ENCODE measurements at places on chromosomes 16 and 17.

DNA sequence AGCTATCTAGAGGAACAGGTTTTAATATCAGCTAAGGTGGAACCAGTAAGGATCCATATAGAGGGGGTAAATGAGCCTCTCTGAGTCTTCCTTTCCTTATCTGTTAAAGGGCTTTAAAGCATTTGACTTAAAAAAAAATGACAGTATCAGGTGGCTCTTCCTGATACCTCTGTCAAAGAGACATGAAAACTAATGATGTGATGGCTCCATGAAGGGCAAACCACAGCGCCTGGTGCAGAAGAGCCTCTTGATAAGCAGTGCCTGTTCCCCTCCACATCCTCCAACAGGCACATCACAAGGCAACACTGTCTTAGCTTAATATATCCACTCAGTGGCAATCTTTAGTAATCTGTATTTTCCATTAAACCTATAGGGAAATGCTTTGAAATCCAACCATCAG lies 68.9 kb downstream of the USP31 start:
- no peak for DNase-seq

DNA sequence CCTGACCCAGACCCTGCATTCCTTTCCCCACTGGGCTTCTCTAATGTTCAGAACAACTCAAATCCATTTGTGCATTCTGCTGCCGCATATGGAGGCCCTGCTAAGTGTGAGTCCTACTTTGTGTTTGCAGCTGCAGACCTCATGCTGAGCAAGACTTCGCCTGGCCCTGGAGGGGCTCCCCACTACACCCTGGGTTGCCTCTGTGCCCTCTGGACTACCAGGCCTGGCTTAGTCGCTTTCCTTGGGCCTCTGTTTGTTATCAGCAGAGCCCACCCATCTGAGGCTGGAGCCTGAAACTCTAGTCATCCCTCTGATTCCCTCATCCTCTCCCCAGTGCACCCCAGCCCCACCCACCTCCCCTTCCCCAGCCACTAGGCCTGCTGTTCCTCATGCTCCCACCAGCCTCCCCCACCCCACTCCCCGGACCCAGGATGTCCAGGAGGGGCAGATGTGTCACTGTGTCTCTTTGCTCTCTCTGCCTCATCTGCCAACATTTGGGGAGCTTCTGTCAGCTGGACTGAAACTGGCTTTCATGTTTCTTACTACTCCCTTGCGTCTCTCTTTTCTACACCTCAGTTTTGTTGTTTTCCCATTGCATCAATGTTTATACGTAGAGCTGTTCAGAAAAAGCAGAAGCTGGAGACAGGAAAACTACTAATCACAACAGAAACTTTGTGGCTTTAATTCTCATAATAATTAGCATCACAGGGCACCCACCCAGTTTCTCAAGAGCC lies 17.9 kb upstream of the CD300E start:
- DNase-seq, result no peak

DNA sequence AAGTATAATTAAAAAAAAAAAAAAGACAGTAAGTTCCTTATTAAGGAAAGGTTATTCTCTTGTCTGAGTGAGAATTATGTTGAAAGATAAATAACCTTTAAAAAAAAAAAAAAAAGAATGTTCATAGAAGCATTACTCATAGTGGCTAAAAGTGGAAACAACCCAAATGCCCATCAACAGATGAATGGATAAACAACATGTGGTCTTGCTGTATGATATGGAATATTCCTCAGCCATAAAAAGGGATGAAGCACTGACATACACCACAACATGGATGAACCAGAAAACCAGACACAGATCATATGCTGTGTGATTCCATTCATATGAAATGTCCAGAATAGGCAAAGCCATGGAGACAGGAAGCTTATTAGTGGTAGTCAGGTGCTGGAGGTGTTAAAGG lies 9.2 kb upstream of the CCNF start:
- no peak for DNase-seq

- DNase-seq, result peak; percentile 4
Measured at GRCh38 chr16:3879887-3880564, 487 bp downstream of the CREBBP start.

DNA sequence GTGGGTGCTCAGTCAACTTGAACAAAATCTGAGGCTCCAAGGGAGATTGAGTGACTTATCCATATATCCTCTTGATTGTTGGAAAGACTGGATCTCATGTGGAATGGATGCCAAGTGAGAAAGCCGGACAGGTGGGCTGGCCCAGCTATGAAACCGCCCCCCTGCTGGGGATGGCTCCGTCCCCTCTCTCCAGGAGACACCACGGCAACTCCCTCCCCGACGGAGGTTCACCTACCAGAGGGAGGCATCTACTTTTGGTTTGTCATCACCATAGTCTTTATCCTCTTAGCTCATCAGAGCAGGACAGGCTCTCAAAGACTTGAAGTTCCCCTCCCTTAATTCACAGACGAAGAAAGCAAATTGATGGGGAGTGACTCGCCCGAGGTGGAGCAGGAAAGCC lies 1.8 kb upstream of the ALG1 start:
- DNase-seq, result no peak

GRCh38 chr17:81527591-81528383 lies at the start of gene FSCN2:
TSS of gene FSCN2 (plus strand) at chr17:81528377. CDS start at chr17:81528532, 155 bp downstream.
- no peak for DNase-seq

DNA sequence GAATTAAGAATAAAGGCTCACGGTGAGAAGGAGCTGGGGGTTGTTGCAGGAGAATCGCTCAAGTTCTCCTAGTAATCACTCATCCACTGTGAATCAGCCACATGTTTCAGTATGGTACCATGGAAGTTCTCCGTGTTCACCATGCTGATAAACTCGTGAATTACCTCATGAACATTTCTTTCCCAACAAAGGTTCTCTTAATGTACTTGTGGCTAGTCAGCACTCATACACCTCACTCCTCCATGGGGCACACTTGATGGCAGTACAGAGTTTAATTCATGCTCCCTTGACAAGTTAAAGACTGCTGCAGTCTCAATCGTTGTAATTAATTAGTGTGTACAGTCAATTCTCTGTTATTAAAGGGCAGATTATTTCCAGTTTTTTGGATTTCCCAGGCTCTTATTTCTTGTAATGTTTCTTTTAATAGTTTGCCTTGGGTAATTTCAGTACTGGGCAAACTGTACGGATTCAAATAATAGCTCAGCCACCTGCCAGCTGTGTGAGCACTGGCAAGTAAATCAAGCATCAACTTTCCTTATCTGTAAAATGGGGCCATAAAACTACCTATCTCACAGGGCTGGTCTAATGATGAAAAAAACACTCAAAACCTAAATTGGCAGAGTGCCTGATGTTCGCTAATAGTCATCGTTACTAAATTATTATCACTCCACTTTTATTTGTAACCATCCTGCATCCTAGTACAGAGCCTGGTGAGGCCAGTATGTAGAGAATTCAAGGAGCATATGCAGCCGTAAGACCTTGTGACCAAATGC lies 6.1 kb downstream of the GOT2 start:
- no peak for DNase-seq

GRCh38 chr17:31008374-31009041 lies 37.7 kb downstream of the RNF135 start:
- DNase-seq, result no peak

GRCh38 chr16:16111639-16112038 lies 111.7 kb downstream of the ABCC6 start:
- no peak for DNase-seq

GRCh38 chr16:12927591-12927990 lies 26.2 kb downstream of the SHISA9 start:
- no peak for DNase-seq

Data from NCI-H524 treated with DMSO at 0.1 percent for 48 hours (cell line).